GM12892 (cell line): ENCODE measurements at places on chromosomes 3 and 15.

GRCh38 chr3:187185759-187186158 is 11.5 kb upstream of the RTP1 start:
- no peak for DNase-seq

- DNase-seq = no peak
Observed at GRCh38 chr15:64921711-64922110, 10.0 kb downstream of the ANKDD1A start.

DNA sequence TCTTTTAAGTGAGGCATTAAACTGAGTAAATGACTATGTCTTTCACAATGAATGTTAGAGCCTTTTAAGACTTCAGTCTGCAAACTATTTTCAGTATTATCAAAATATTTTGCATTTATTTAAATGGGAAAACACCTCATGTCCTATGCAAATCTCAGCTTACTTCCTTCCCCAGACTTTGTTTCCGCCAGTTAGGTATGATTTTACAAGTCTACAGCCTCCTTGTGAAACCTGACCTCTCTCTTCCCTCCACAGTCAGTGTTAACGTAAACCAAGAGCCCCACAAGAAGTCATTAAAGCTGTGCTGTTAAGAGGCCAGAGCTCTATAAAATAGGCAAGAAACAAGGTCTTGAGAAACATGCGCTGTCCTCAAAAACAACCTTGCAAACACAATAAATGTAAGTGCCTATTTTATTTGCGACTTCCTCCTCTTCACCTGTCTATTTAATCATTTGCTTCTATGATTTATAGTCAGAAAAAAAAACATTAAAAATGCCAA is 48.3 kb downstream of the PRTG start:
- DNase-seq = peak; percentile 11

DNA sequence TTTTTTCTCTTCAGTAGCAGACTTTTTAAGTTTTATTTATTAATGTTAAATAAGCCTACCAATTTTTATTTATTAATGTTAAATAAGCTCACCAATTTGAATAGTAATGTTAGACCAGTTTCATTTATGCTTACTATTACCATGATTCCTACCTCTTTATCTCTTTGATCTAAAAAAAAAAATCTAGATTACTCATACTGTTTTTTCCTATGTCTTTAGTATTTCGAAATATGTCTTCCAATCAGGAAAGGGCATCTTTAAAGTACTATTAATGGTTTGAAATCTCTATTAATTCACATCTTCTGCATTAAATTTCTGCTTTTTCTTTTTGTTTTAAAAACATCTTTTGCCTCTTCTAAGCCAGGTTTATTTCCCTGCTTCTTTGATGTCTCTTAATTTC is 27.5 kb upstream of the MAPKBP1 start:
- no peak for DNase-seq

DNA sequence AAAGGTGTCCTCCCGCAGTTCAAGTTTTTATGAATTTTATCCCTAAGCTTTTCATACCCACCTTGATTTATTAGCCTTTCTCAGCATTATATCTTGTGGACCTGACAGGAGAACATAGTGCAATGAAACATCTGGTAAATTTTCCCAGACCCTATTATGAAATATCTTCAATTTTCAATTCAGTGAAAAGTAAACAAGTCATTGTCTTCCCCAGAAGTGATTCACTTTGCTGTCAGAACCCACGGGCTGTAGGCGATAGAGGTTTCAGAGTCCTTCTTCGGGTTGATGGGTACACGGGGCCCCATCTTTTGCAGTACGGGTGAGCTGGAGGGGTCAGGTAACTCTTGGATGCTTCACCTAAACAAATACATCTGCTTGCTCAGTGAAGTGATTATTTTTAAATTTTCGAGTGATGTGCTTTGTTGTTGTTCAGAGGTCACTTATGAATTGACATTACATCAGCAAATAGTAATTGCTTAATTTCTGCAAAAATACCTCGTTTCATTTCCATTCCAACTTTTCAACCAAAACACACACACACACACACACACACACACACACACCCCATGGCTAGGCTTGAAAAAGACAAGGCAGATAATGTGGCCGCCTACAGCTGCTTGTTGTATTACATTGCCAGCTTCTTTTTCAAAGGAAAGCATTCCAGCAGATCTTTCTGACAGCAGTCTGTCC is 102.9 kb downstream of the SEMA6D start:
- DNase-seq = no peak

DNA sequence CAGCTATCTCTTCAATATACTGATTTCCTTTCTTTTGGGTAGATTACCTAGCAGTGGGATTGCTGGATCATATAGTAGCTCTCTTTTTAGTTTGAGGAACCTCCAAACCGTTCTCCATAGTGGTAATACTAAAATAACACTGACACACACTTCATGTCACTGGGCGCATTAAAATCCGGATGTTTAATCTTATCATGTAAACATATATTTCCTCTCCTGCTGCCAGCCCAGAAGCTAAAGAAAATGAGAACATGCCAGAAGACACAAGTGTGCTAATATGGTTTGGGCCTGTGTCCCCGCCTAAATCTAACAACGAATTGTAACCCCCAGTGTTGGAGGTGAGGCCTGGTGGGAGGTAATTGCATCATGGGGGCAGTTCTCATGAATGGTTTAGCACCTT is 23.6 kb upstream of the KCNMB2 start:
- no peak for DNase-seq

DNA sequence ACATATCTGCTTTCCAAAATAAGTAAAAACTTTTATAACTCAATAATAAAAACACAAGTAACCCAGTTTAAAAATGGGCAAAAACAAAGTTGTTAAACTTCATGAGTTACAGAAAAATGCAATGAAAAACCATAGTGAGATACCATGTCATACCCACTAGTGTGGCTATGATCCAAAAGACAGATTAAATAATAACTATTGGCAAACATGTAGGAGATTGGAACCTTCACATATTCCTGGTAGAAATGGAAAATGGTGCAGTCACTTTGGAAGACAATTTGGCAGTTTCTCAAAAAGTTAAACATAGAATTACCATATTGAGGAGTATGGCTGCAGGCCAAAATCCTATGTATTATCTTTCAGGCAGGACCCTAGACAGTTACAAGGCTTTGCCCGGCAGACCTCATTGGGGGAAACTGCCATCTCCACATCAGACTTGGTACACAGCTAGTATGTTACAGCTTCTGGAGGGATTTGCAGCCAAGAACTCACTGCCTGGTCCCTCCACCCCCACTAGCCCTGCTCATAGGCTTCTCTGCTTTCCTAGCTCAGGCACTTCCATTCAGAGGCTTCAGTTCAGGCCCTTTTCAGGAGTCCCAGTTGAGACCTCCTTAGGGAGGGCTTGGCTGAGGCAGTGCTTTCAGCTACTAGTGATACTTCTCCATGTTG is 147.8 kb downstream of the NEK10 start:
- no peak for DNase-seq

GRCh38 chr3:105274536-105274935 is 92.2 kb upstream of the ALCAM start:
- DNase-seq = no peak

DNA sequence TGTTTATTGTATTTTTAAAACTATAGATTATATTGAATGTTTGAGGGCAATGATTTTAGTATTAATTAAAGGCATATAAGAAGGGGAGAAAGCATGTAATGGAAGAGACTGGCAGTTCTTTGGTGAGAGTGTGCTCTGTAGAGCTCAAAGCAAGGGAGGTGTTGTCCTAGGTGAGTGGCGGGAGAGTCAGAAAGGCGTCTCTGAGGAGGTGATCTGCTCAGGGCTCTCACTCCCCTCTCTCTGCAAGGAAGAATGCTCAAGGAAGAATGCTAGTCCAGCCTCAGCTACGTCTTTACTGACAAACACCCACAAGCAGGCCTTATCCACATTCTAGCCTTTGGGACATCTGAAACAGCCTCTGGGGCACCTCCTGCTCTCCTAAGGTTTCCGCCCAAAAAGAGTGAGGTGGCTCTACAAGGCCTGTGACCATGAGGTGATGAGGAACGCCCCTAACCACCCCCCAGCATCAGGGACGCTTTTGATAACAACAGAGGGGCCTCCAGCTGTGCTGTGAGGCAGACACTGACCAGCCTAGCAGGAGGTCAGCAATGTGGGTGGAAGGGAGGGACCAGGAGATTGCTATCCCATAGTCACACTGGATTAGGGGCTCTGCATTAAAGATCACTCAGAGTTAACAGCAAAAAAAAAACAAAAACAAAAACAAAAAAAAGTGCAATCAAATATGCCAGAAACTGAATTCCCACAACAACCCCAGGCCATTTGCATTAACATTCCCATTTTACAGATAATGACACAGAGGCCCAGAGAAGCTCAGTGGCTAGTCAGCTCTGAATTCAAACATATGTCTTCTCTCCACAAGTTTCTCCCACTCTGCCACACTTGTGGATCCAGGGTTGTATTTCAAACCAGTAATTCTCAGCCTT is 202.2 kb upstream of the CTNNB1 start:
- no peak for DNase-seq

- DNase-seq = no peak
Observed at GRCh38 chr3:127392156-127392490, 104.3 kb upstream of the PRR20G start.

- DNase-seq = no peak
Observed at GRCh38 chr3:39407259-39407629, 724 bp downstream of the RPSA start.

DNA sequence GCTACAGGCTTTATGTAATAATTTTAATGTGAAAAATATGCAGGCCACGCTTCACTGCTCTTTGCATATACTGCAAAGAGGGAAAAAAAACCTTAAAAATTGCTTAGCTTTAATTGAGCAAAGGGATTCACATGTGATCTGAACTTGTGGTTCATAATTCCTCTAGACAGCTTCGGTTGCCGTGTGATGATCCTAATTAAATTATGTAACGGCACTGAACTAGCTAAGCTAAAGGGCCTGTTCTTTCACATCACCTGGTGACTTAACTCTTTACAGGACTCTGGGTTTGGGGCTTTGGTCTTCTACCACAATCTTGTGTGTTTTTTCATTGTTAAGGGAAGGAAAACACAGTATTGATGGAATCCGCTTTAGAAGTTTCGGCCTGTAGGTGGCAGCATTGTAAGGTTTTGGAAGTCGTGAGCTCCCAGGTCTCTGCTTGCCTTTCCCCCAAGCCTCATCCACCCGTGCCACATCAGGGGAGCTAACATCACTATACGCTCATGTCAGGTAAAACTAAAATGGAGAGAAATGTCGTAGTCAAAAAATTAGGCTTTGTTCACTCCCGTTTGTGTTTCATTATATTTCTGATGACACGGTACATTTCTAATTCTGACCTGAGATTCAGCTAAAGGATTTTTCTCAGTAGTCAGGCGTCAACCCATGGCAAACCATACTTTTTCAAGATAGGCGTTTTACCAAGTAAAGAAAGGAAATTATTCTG is 205.6 kb upstream of the DPH6 start:
- DNase-seq = no peak

- DNase-seq = no peak
Observed at GRCh38 chr3:49173116-49173791, 1.9 kb downstream of the KLHDC8B start.

- DNase-seq = no peak
Observed at GRCh38 chr3:46293991-46294833, 52.0 kb downstream of the CCR3 start.

DNA sequence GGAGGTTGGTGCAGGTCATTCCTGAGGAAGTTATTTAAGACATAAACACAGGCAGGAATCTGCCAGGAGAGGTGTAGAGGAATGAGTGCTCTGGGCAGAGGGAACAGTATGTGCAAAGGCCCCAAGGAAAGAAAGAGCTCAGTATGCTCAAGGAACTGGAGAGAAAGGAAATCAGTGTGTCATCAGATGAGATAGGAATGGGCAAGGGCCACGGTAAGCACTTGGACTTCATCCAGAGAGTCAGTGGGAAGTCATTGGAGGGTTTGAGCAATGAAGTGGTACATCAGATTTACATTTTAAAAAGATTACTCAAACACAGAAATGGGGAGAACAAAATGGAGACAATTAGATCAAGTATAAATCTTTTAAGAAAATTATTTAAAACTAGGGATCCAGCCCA is 272.2 kb downstream of the ADAMTSL3 start:
- DNase-seq = no peak

DNA sequence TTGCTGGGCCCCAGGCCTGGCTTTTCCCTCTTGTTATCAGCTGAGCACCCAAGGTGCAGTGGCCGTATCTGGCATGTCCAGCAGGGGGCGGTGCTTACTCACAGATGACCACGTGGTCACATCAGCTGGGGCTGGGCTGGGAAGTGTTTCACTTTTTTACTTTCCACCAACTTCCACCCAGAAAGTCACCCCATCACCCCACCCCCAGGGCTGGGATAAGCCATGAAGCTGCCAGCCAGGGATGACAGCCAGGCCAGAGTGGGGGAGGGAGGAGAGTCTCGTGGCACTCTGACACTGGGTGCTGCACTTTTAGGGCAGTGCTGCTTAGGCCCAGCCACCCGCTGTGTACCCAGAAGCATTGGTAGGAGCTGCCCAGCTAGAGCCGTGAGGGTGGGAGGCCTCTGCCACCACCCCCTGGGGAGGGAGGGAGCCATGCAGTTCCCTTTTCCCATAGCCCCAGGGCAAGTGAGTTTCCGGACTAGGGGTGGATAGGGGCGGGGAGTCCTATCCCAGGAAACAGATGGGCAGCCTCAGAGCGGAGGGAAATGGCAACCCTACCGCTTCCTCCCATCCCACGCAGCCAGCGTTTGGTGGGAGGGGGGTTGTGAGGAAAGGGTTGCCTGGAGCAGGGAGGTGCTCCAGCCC is 6.1 kb downstream of the PPCDC start:
- peak; percentile 68 for DNase-seq

DNA sequence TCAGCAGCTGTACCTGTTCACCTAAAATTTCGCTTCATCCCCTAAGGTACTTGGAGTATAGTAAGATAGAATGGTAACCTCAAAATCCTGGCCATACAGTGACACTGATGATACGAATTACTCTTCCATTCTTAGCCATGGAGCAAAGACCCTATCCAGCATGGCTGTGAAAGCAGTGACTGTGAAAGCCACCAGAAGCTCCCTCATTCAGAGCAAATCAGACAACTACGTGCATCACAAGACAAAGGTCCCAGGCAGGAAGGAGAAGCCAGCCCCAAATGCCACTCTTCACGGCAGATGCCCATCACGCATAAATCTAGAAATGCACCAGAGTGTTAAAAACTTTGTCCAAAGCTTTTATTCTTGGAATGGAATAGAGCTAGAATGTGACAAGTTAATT is 99.4 kb downstream of the GABRB3 start:
- DNase-seq = no peak

- peak; percentile 59 for DNase-seq
Observed at GRCh38 chr15:31230630-31231485, 95.8 kb upstream of the KLF13 start.

DNA sequence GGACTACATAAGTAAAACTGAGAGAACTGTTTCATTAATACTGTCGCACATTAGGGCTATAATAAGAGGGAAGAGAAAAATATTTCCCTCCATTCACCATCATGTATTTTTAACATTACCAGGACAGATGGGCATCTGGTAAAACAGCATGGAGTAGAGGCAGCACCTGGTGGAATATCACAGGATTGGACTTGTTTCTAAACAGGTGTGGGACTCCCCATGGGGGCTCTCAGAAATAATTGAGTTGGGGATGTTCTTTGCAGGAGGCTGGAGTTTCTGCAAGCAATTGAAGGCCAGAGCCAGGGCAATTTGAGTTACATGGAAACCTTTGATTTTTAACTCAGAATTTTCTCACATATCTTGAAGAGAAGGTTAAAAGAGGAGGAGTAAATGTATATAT is 8.4 kb upstream of the MINDY2 start:
- DNase-seq = no peak
